ENCODE measurements at places on chromosomes 2 and 18.

DNA sequence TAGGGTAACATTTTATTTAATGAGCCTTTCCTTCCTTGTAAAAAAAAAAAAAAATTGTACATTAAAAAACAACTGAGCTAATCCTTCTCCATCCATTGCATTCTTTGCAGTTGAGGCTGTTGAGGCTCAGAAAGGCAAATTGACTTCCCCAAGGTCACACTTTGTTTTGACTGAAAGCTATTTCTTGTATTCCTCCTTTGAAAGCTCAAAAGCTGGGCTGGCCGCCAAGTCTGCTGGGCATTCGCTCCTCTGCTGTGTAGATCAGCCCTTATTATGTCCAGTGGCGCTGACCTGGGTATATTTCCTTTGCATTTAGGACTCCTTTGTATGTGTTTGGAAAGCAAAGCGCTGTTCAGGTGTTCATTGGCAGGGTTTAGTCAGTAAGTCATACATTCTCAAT, 44.0 kb downstream of the SGPP2 start:
- DNase-seq: no peak

- DNase-seq: no peak
Observed at GRCh38 chr18:27871726-27872125, 305.2 kb downstream of the CDH2 start.

DNA sequence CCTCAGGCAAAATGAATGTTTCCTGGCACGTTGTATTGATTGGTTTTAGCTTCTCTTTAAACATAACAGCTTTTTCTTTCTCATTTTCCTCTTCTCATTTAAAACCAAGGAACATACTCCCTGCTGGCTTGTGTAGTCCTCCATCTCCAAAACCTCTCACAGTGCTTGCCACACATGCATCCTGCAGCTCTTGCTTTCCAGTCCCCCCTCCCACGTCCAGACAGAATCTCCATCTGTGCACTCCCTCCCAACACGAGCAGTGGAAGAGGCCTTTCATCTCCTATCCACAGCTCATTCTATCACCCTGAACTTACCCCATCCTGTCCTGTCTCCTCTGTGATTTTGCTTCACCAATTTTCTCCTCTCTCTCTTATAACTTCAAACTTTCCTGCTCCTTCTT, 99.6 kb upstream of the THSD7B start:
- no peak for DNase-seq

DNA sequence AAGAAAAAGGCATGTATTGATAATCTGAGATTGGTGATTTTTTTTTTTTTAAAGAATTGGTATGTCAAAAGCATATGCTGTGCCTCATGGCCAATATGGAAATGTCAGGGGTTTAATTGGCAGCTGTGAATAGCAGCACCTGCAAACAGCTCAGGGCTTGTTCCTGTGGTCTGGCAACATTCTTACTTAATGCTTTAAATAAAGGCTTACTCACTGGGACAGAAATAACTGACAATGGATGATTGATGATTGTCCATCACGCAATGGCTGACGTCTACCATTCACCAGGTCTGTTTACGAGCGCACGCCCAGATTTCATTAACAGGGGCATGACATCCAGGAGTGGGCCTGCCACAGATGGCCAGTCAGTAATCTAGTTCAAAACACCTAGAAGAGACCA, 66.7 kb downstream of the ETAA1 start:
- no peak for DNase-seq

GRCh38 chr2:238859636-238860347, 11.9 kb downstream of the TWIST2 start:
- no peak for DNase-seq

GRCh38 chr2:180927030-180927686, 53.2 kb upstream of the UBE2E3 start:
- DNase-seq: no peak

DNA sequence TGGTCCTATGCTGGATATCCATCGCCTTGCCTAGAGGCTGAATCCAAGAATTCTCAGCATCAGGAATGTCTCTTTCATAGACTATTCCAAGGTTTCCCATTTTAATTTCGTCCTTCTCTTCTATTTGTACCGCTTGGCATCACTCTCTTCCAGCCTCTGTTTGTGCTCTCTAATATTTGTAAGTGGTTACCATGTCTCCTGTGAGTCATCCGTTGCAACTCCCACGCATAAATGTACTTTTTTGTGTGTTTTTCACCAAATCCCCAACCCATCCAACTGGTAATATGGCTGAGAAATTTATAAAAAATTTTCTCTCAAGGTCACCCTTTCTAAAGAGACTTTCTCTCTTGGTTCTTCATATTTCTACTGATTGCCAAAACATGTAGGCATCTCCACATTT, 21.8 kb downstream of the COLEC12 start:
- no peak for DNase-seq

DNA sequence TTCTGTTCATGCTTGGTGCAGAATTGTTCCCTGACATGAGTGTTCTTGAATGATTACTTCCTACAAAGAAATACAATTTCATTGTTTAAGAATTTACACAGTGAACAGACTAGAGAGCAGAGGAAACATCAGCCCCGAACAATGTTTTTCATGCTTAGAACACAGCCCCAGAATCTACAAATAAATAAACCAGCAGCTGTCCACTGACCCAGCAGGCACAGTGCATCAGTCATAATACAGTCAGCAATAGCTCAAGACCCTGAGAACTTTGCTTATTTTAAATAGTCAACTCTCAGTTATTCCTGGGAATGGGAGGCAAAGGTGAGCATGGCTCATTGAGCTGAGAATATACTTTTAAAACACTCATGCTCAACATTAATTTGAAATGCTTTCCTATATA, 38.4 kb downstream of the XIRP2 start:
- no peak for DNase-seq

DNA sequence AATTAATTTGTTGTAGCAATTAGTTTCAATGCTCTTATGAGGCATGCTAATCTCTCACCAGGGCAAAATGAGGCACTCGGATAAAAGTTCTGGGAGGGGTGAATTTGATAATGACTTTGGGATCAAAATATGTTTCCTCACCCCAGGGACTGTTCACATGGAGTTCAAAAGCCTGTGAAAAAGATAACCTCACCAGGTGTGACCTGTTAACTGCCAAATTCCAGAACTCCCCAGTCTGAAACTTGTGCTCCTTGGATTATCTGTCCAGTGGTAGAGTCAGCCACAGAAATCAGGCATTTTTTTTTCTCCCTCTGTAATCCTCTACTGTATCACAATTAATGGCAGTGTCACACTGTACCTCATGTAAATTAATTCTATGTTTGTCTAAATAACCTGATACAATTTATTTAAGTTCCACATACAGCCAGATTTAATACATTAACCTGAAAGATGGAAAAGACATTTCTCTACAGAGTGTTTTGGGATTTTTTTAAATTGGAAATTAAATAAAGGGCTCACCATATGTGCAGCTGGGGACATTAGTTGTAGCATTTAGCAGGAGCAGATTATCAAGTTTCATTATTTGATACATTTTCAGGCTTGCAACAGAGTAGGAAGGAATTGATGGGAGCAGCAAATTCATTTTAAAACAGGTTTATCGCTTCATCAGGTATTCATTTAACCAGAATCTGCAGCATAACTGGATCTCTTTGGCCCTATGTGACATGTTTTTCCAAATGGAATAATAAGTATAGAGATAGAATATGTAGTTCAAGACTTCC, 191.2 kb downstream of the VWC2L start:
- DNase-seq: no peak

DNA sequence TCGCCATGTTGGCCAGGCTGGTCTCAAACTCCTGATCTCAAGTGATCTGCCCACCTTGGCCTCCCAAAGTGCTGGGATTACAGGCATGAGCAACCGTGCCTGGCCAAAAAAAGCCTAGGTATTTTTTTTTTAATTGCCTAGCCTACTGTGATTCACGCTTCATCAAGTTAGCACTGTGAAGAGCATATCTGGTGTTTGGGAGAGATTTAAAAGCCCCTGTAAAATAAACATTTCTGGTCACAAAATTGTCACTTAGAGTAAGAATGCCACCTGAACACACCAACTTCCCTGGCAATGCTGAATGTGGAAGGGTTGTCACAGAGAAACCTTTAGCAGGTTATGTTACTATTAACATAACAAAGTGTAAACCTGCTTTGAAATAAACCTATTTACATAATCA, 39.7 kb upstream of the CHAC2 start:
- no peak for DNase-seq

GRCh38 chr2:234258562-234259141, 208.2 kb downstream of the SPP2 start:
- no peak for DNase-seq

DNA sequence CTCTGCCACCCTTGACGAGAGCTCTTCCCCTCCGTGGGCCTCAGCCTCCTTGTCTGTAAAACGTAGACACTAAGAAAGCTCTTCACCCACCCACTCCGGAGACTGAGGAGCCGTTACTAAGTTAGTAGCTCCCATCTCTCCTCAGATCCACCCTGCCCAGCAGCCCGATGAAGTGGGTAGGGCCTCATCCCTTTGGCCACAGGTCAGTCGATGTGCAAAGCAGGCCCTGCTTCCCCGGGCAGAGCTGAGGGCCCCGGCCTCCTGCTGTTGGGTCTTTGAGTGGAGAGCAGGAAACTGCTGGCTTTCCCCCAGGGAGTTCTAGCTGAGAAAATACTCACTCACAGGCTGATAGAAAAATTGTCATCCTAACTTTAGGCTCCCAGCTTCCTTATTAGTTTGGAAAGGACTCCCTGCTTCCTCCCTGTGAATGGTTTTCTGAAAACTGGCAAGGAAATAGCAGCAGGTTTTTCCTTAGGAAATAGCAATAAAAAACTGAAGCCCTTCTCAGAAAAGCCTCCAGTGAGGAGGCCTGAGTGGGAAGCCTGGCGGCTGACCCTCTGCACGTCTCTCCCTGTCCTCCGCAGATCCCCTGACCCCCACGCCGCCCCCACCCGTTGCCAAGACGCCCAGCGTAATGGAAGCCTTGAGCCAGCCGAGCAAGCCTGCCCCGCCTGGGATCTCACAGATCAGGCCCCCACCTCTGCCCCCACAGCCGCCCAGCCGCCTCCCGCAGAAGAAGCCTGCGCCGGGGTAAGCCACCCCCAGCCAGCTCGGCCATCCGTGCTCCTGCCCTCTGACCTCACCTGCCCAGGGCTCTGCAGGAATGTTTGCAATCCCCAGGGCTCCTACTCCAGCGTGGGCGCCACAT, 30.2 kb downstream of the ITGB1BP1 start:
- DNase-seq: no peak

- no peak for DNase-seq
Observed at GRCh38 chr2:42693688-42694479, 70.1 kb downstream of the OXER1 start.

DNA sequence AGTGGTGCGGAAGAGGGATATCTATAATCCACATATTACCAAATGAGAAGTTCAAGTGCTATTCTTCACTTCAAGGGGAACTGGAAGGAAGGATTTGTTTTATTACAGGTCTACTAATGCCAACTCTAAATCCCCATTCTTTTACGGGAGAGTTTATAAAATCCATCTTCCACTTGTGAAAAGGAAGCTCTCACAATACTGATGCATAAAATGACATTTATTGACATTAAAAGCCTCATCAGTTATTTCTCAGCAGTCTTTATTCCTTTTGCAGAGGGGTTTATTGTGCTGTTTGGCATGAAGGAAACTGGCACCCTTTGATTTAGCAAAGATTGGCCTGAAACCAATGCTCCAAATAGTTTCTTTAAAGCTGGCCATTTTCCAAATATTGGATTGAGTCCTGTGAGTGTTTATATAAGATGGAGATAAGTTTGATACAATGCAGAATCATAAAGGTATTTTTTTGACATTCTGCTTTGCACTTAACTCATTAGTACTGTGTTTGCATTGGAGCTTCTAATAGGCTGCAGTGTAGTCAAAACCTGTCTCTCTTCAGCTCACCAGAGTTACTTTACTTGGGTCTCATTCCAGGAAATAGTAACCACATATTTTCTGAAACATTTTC, 26.6 kb downstream of the LRP1B start:
- no peak for DNase-seq

DNA sequence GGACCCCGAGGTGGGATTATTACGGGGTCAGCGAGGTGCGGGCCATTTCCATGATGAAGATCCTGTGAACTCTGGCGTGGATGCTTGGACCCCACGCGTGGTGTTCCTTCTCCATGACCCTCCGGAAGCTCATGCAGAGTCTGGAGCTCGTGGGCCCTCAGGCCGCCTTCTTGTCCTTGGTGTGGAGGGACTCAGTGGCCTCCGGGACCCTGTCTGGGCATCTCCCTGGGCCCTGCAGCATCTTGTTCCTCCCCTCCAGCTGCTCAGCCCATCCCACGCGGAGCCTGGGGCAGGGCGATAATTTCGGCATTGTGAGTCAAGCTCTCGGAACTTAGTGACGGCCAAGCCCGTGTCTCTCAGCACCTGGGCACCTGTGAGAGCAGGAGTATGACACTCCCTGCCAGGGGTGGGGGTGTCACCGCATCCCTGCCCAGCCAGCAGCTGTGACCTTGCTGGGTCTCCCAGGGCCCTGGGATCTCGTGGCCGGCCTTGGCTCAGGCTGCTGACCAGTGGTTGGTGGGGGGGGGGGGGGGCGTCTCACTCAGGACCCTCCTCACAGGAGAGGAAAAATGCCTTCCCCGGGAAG, 24.6 kb downstream of the RTP5 start:
- no peak for DNase-seq

DNA sequence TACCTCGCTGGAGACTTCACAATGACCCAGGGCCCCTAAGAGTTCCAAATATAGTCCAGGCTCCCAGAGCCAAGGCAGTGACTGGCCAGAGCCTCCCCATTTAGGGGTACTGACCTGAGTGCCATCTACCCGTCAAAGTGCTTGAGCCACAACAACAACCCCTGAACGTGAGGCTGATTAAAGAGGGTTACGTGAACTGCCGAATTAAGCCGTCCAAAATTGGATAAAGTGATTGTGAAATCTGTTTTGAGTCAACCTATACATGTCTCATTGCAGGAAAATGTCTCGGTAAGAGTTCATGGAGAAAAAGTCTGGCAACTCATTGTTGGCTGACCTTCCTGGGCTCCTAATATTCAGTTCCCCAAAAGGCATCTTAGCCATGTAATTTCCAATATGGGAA, 116.3 kb downstream of the TTC32 start:
- no peak for DNase-seq

DNA sequence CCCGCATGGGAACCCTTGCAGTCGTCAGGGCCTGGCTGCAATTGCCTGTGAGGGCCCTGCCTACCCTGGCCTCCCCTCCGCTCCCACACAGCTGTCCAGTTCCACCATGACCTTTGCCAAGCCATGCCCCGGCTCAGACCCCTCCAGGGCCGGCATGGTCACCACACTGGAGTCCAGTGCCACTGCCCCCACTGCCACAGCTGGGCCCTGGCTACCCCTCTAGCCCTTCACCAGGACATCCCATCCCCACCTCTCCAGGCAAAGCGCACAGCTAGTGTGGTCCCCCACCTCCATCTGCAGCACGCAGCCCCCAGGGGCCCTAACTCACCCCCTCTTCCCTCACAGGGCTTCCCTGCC, 70.3 kb upstream of the SMAD7 start:
- peak; percentile 60 for DNase-seq

DNA sequence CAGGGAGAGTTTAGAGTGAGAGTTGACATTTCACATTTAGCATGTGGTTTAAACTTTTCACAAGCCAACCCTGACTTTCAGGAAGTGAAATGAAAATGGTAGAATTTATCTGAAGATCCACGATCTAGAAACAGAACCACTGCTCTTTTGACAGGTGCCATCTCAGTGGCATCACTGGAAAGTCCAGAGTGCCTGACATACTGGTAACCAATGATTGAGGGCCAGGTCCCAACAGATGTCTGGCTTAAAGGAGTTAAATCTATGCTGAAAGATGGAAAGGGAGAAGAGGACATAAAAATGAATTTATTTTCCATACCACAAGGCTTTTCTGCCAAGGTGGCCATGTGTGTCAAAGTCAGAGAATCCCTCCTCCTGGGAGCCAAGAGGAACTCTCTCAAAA, 2.7 kb downstream of the IL36G start:
- no peak for DNase-seq

Data from type B pancreatic cell (in vitro differentiated cells).